NCI-H748 treated with DMSO at 0.1 percent for 48 hours (cell line): ENCODE measurements at places on chromosomes 1 and 21.
A peak's percentile ranks its signal among the peaks of the same experiment; 100 is the strongest.

GRCh38 chr21:32578107-32578691 lies 7.1 kb downstream of the TCP10L start:
- DNase-seq, result no peak

DNA sequence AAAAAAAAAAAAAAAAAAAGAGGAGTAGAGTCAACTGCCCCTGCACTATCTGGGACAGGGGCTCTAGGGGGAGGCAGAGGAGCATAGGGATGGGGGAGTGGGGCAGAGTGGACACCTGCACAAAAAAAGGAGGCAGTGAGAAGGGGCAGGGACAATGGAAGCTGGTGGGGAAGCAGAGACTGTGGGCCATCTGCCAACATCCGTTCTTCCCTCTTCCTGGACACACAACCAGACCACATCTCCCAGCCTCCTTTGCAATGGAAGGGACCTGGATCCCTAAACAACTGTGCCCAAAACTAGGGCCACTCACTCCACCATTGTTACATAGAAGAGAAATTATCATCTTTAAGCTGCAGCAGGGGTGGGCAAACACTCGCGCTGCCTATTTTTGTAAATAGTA lies 38.4 kb downstream of the NEK2 start:
- no peak for DNase-seq

GRCh38 chr21:42650441-42651421 lies 2.7 kb upstream of the PDE9A start:
- no peak for DNase-seq

GRCh38 chr1:198350456-198350855 lies 190.0 kb downstream of the ATP6V1G3 start:
- DNase-seq, result no peak

GRCh38 chr1:200038981-200039848 lies 11.7 kb downstream of the NR5A2 start:
- no peak for DNase-seq

GRCh38 chr1:2391041-2391930 lies at the start of the genes MORN1 and RER1:
TSS of gene MORN1 (minus strand) at chr1:2391554. CDS start at chr1:2391533, 21 bp downstream.
TSS of gene RER1 (plus strand) at chr1:2391841. CDS start at chr1:2395791, 3,950 bp downstream.
- peak; percentile 80 for DNase-seq

GRCh38 chr1:21680381-21680780 lies 11.2 kb upstream of the RAP1GAP start:
- no peak for DNase-seq

GRCh38 chr21:44697811-44698734 lies 1.1 kb downstream of the KRTAP10-12 start:
- no peak for DNase-seq
